Astrocyte of the hippocampus (primary cell): ENCODE measurements at places on chromosomes 4 and X.
A peak's percentile ranks its signal among the peaks of the same experiment; 100 is the strongest.

DNA sequence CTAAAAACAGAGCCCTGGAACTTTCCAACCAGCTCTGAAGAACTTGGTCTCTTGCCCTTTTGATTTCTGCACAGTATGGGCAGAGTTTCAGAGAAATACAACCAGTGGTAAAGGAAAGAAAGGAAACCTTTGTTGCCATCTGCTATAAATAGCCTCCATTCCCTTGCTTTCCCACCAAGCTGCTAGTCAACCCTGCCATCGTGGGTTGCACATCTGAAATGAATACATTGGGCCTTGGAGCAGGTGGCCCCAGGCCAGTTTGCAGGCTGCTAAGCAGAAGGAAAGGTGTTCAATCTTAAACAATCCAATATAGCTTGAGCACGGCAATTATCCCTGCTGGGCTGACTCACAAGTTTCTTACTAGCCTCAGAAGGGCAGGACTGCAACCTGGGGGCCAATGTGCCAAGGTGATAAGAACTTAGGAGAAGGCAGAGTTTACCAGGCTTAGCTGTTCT lies 142.5 kb downstream of the PPARGC1A start:
- DNase-seq = peak; percentile 62

DNA sequence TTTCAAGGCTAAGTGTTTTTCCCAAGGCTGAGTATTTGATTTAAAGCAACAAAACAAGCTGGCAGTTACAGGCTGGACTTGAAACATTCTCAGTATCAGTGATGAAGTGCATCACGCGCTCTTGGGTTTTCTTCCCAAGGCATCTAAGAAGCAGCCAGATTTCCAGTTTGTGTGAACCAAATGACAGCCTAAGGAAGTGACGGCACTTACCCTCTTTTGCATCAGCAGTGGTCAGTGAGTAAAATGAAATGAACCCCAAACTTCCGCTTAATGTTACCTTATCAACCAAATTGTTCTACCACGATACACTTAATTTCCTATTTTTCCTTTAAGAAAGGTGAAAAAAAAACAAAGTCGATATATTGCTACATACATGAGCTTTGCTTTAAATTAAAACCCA lies 15.8 kb upstream of the GYPE start:
- DNase-seq = no peak

- no peak for DNase-seq
These were observed 160.5 kb upstream of the AGTR2 start for GRCh38 chrX:116009861-116010710.

GRCh38 chrX:10554612-10555270 lies 65.6 kb downstream of the MID1 start:
- no peak for DNase-seq

- no peak for DNase-seq
These were observed 57.1 kb downstream of the TNIP2 start for GRCh38 chr4:2698951-2699505.

GRCh38 chrX:110250847-110251246 lies 67.0 kb downstream of the AMMECR1 start:
- no peak for DNase-seq

- DNase-seq = no peak
These were observed 4.3 kb upstream of the UNC5C start for GRCh38 chr4:95552942-95553550.

DNA sequence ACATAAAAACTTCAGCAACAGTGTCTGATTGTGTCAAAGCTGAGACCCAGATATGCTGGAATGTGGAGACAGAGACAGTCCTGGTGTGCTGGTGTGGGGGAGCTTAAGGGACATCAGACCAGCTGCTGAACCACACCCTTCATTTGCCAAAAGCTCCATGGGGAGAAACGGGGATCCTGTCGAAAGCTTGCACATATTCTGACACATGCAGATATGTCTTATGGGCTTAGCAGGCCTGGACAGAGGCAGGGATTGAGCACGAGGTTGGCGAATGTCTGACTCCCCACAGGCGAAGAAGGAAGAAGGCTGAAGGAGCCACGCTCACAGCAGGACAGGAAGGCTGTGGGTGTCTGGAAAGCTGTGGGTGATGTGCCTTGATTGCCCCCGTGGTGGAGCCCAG lies 72.1 kb upstream of the ACSL1 start:
- DNase-seq = no peak

DNA sequence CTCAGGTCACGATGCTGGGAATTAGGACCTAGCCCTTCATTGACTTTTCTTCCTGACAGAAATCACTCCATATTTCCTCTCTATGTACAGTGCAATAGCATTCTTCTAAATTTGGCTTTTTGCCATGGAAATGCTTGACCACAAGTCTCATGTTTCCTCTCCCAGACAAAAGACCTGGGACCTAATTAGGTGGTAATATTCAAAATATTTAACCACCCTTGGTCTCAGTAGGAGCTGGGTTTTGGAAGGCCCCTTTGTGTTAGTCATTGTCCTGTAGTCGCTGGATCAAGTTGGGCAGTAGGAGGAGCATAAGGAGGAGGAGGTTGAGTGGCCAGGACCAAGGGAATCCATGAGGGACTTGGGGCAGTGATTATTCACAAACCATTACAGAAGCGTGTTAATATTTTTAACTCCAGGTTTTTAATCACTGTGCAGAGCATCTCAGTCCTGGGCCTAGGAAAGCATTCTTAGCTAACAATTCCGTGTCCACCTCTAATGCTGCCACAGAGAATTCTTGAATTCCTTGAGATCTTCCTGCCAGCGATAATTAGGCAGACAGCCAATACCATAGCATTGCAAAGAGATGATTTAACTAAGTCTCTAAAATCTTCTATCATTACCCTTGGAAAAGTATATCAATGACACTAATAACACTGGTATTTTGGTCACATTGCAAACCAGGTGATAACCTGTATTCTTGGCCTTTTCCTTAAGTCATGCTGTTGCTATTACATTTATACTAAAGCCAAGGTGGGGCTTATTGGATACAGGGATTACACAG lies 25.0 kb upstream of the SHROOM4 start:
- DNase-seq = peak; percentile 70

- DNase-seq = peak; percentile 38
These were observed 15.8 kb upstream of the SFRP2 start for GRCh38 chr4:153804722-153805121.

- no peak for DNase-seq
These were observed 92.9 kb upstream of the WDR44 start for GRCh38 chrX:118252967-118253366.

DNA sequence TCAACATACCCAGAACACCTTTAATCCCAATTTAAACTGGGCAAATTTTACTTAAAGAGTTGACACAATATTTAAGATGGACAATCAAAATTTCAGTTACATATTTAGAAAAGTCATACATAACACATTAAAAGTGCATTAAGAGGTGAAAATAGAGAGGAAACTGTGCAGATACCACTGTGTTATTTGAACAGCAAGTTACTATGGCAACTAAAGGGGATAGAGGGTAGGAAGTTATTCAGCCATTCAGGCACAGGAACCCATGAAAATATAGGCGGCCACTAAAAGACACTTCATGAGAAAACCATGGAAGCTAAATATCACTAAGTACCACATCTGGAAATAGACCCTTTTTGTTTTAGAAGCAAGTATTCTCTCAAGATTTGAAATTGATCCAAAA lies 75.1 kb downstream of the PDGFC start:
- no peak for DNase-seq

GRCh38 chr4:151991001-151991883 lies 230.4 kb upstream of the GATB start:
- peak; percentile 53 for DNase-seq

- no peak for DNase-seq
These were observed 611.8 kb downstream of the SPOCK3 start for GRCh38 chr4:166622425-166622977.

DNA sequence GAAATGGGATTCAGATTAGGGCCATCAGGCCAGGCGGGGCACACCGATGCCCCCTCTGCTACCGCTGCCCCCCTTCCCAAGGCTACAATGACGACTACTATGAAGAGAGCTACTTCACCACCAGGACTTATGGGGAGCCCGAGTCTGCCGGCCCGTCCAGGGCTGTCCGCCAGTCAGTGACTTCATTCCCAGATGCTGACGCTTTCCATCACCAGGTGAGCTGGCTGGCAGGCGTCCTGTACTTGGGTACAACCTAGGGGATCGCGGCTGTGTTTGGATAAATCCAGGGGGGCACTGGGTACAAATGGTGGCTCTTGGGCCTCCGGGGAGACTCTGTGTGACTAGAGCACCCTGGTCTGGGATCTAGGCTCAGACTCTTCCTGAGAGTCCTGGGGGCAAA lies 1.1 kb downstream of the EMD start:
- DNase-seq = no peak

- DNase-seq = no peak
These were observed 73.2 kb downstream of the ENOX2 start for GRCh38 chrX:130829526-130830515.

- no peak for DNase-seq
These were observed 25.2 kb downstream of the SOD3 start for GRCh38 chr4:24820541-24820940.

DNA sequence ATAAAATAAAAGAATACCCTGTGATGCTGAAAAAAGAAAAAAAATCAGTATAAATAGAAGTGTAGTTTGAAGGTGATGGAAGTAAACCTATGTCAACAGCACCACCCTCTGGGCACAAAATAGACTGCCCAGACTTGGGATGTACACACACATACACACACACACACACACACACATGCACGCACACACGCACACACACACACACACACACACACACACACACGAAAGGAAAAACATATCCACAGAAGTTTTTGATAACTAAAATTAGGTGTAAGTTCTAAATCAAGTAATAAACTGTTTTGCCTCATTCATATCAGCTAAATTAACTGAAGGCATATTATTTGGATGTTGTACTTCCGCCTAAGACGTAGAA lies 40.5 kb downstream of the ANXA5 start:
- DNase-seq = peak; percentile 77

GRCh38 chr4:136934601-136935000 lies 597.7 kb downstream of the PCDH18 start:
- no peak for DNase-seq

- DNase-seq = peak; percentile 58
These were observed 12.1 kb upstream of the RUFY3 start for GRCh38 chr4:70709611-70710205.

DNA sequence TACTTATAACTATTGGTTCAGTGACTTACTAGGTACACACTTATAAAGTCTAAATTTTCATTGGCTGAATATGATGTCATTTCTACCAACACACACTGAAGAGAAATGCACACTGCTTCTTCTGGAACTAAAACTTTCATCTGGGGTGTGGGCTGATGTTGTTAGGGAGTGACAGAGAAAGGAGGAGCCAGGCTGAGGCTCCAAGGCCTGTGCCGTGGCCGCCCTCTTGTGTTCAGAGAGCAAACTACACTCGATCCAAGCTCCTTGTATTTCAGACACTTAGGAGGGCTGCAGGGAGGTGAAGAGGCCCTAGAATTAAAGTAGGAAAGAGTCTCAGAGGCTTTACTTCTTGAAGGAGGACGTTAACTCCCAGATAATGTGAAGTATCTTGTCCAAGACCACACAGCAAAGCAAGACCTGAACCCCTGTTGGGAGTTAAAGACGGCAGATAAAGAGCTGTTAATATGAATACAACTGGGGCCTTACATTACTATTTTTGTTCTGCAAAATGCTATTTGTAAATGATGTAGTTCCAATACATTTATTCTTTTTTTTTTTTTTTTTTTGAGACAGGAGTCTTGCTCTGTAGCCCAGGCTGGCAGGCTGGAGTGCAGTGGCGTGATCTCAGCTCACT lies 137.5 kb downstream of the AFAP1 start:
- DNase-seq = peak; percentile 91

DNA sequence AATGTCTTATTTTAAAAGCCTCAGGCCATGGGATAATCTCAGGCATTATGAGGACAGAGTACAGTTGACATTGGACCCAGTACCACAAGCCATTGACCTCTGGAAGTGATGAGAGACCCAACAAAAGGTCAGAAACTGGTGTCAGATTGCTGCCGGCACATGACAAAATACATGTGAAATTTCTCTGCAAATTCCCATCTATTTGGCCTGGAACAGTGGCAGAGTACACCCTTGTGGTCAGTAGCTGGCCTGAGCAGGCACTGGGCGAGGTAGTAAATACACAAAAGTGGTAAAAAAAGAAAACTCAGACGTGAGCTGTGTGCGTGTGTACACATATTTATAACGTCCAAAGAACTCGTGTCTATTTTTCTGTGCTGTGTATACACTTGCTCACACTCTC lies 155.5 kb downstream of the DHX15 start:
- no peak for DNase-seq

DNA sequence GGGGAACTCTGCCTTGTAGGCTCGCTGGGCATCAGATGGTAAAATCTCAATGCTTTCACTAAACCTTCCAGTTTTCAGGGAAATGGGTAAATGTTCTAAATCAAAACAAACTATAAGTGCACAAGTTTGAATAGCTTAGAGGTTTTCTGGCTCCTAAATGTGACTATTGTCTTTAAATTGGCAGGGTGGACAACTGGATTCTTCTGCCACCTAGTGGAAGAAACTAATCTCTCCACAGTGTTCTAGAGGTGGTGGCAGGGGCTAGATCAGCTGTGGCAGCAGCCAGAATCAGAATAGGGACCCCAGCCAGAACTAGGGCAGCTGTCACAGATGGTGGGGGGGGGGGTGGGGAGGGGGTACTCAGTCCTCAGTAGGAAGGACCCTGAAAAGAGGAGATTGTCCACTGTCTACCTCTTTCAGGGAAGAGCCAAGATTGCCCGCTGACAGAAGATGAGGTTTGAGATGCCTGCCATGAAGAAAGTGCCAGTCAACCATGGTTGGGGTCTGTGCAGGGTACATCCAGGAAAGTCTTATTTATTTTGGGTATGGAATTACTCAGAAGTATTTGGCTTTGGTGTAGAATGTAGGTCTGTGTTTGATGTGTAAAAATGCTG lies 201.4 kb downstream of the CCNG2 start:
- peak; percentile 64 for DNase-seq

- no peak for DNase-seq
These were observed 124.4 kb downstream of the SLIT2 start for GRCh38 chr4:20376070-20376469.

DNA sequence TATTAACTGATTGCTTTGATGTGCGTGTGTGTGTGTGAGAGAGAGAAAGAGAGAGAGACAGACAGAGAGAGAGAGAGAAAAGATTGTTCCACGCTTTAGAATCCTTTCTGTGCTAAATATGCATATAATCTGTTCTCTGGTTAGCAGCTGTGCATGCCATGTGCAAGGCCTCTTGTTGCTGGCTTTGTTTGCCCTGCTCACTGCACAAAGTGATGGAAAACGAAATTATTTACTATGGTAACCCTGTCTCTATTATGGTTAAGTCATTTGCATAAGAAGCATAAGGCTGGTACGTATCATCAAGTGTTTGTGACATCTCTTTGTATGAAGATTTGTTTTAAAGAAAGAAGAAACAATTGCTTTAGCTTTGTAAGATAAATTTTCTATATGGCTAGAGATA lies 190.2 kb upstream of the POF1B start:
- DNase-seq = no peak

DNA sequence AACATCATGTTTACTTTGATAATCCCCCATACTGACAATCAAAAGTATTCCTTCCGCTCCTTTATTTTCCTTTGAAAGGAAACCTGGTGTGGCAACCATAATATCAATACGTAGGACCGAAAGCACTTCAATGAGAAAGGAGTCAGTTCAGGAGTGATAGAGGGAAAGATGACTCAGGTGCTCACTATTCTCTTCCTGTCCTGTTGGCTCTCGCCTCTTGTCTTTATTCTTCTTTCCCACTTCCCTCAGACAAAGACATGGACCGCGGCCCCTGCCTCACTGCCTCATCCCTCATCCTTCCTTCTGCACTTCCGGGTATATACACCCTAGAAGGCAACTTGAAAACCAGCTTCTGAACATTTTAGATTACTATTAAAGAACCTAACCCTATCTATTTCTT lies 49.8 kb upstream of the TNIP3 start:
- no peak for DNase-seq
